ENCODE measurements at places on chromosomes 1 and 21. TPM values are rescaled to one million over a fixed set of nuclear protein-coding genes. Genes with fewer than 3 reads are reported as not detected.

Gene CHODL
- 0.20 TPM for total RNA-seq

Gene TNNT2
- not detected for total RNA-seq

Gene IGSF5
- total RNA-seq: not detected

DNA sequence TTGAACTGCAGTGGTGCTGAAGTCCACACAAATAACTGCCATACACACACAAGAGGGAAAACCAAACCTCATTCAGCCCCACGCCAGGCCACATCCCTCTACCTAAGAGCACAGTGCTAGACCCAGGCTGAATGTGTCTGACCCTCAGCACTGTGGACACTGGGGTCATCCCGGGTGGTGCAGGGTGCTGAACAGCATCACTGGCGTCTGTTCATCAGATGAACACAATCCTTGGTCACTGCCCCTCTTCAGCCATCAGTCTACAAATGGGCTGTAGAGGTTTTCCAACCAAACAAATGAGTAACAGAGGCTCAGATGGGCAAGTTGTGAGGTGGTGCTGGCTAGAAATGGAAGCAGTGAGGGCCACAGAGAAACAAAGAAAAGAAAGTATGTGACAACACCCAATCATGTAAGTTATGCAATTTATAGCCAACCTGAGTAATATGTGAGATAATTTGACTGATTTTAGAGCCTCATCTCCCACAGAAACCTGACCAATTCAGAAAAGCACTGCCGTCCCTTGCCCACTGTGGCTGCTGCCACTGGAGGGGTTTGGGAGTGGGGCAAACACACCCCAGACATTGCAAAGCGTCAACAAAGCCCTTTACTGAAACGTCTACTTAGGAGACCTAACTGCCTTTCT is 27.9 kb downstream of the GNB1 start:
- no peak for DNase-seq

Data from activated B cell treated with CpG ODN at 0.5 μM for 24 hours (primary cell).